8988T (cell line): ENCODE measurements at places on chromosomes 5 and 9.

- DNase-seq: no peak
Measured at GRCh38 chr9:135334953-135335460, 144.6 kb upstream of the PPP1R26 start.

GRCh38 chr5:128632264-128632663 is 94.2 kb upstream of the FBN2 start:
- DNase-seq: no peak

GRCh38 chr9:115042781-115043509 is 75.0 kb downstream of the TNC start:
- no peak for DNase-seq

DNA sequence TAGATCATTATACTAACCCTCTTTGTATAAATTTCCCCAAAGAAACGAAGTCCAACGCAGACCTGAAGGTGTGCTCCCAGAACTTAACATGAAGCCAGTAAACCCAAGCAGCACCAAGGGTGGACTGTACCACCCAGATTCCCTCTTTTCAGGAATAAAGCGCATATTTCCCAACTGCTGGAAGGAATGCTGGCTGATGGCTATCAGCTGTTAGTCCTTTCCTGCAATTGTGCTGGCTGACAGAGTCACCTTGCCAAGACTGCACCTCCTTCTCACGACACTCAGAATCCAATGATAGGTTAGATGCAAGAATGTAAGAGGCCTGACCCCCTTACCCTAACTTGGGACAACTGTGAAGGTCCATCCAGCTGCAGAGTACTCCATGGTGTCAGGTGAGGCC is 93.9 kb downstream of the MAPKAP1 start:
- DNase-seq: no peak

DNA sequence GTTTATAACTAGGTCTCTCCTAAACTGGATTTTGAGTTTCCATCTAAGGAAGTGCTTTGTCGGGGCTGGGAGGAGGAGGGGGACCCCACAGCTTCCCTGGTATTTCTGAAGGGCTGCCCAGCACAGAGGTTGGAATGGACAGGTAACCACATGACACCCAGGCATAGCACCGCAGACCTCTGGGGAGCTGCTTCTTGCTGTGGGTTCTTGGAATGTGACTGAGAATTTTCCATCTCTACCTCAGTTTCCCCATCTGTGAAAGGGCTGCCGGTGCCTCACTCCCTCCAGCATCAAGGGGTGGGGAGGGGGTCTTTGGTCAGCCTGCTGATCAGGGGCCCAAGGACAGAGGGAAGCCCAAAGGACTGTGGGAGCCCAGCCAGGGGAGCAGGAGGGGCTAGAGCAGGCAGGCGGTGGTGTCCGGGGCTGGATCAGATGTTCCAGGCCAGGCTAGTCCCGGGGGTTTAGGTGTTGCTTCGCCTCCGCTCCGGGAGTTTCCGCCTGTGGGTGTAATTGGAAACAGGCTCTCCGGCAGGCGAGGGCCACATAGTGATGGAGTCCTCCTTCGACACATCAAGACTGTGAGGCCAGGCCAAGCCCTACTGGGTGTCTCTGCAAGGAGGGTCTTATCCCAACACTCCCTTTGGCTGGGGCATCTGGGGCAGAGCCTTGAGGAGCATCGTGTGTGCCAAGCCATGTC is 3.3 kb downstream of the OLFML2A start:
- DNase-seq: no peak

GRCh38 chr9:132647355-132647754 is 22.4 kb downstream of the DDX31 start:
- DNase-seq: no peak

- no peak for DNase-seq
Measured at GRCh38 chr9:132857616-132858342, 20.3 kb downstream of the AK8 start.

- DNase-seq: no peak
Measured at GRCh38 chr9:137639303-137640051, 20.7 kb downstream of the EHMT1 start.

GRCh38 chr9:131875828-131876485 is 136.1 kb upstream of the RAPGEF1 start:
- DNase-seq: no peak

GRCh38 chr5:152547202-152547601 is 142.1 kb upstream of the NMUR2 start:
- no peak for DNase-seq

DNA sequence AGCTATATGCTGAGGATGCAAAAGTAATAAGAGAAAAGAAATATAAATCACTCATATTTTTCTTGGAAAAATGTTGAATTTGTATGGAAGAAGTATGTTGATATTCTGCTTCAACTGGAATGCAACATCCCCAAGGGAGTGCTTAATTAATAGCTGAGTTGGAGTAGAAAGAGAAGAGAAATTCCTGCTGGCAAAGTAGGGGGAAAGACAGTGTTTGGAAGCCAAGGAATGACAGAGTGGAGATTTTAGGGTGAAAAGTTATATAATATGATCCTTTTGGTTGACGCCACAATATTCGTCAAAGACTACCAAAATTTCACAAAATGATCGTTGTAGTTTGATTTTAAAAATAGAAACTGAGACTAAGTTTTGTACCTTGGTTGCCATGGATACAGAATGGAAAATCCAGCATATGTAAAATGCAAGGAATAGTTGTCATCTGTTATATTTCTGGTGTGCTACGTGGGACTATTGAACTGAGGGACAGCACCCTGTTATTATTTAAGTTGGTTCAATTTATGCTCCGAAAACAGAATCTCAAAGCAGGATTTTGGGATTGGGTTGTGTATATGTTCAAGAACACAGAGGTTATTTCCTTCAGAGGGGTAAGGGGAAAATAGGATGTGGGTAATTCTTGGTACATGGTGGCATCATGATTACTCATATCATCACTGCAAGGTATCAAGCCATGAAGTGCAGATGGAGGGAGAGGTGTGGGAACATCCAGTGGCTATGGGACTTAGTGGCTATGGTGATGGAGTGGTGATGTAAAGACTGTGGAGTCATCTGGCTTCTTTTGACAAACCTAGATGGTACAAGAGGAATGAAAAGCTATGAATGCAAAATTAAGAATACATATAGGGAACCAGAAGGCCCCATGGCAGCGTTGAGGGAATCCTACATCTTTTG is 61.0 kb downstream of the SUB1 start:
- no peak for DNase-seq

- no peak for DNase-seq
Measured at GRCh38 chr5:1016476-1016875, 7.9 kb downstream of the NKD2 start.

- DNase-seq: no peak
Measured at GRCh38 chr5:122154910-122155309, 25.6 kb downstream of the ZNF474 start.

- no peak for DNase-seq
Measured at GRCh38 chr5:67156976-67157583, 39.5 kb downstream of the CD180 start.
